Left renal pelvis (tissue), 4 donors: ENCODE measurements at places on chromosomes 2 and 18.
A peak's percentile ranks its signal among the peaks of the same experiment; 100 is the strongest.

GRCh38 chr2:21627938-21628337 lies 504.2 kb downstream of the TDRD15 start:
- no peak for DNase-seq

GRCh38 chr2:45750484-45750883 lies 99.0 kb downstream of the PRKCE start:
- DNase-seq, result no peak

GRCh38 chr2:32925283-32925815 lies 21.4 kb upstream of the LTBP1 start:
- DNase-seq, result no peak

- DNase-seq, result no peak
Observed at GRCh38 chr2:9110346-9110884, 96.2 kb upstream of the ASAP2 start.

GRCh38 chr2:192016265-192016664 lies 169.4 kb upstream of the CAVIN2 start:
- DNase-seq, result no peak

GRCh38 chr2:57407772-57408201 lies 638.8 kb upstream of the VRK2 start:
- no peak for DNase-seq

DNA sequence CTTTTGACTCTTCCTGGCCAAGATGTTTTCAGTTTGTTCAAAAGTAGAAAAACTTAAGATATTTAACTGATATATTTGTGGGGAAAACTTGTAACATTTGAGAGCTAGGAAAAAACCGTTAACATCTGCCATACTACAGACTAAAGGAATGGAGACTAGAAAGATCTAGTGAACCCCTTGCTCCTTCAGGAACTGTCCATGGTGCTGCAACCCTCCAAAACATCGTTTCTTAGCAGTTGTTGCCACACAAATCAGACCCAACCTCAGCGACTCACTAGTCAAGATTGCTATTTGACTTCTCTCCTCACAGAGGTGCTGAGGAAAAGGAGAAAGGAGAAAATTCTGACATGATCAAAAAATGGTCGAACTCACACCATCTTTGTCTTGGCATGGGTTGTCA lies 393.8 kb upstream of the LYPD1 start:
- DNase-seq, result peak; percentile 60

GRCh38 chr2:237131749-237132533 lies 46.3 kb downstream of the COPS8 start:
- DNase-seq, result no peak

GRCh38 chr2:105929516-105929915 lies 184.8 kb downstream of the NCK2 start:
- no peak for DNase-seq

DNA sequence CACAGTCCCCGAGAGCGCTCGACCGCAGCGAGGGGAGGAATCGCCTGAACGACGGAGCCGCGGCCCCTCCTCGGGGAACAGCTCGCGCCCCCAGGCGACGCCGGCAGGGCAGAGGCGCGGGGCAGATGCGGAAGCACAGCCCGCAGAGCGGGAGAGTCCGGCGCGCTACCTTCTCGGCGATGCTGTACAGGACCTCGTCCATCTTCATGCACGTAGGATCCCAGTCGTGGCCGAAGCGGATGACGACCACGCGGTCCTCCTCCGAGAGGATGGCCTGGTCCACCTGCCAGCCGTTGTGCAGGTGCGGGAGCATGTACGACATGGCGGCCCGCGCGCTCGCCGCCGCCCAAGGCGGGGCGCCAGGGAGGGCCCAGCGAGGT lies 302 bp downstream of the TXNL4A start:
- DNase-seq, result peak; percentile 47

DNA sequence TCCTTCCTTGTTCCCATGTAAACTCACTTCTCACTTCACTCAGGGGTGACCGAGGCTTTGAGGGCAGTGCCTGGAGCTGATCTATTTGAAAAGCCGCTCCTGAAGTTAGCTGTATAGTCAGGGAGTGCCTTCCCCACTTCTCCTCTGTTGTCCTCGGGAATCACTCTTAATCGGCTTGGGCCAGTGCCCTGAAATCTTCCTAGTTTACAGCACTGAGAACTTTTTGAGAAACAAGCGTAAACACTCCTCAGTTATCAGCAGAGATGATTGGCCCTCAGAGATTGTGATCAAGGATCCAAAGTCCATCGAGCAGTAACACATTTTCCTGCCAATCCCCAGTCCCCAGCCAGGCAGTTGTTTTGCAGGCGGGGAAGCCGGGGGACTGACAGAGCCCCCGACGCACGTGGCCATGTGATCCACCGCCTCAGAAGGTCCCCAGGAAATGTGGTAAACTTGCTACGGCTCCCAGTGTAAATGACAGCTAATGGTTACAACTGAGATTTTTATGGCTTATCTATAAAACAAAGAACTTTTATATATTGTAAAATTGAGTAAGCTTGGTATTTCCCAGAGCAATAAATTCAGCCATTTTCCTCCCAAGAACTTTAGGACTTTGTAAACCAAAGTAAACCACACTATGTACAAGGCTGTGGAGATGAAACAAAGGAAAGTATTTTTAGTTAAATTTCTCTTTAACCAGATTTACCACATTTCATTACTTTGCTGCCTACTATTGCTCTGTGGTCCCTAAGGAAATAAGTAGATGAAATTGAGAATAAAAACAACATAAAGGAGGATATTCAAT lies 53.5 kb downstream of the C18orf63 start:
- no peak for DNase-seq

DNA sequence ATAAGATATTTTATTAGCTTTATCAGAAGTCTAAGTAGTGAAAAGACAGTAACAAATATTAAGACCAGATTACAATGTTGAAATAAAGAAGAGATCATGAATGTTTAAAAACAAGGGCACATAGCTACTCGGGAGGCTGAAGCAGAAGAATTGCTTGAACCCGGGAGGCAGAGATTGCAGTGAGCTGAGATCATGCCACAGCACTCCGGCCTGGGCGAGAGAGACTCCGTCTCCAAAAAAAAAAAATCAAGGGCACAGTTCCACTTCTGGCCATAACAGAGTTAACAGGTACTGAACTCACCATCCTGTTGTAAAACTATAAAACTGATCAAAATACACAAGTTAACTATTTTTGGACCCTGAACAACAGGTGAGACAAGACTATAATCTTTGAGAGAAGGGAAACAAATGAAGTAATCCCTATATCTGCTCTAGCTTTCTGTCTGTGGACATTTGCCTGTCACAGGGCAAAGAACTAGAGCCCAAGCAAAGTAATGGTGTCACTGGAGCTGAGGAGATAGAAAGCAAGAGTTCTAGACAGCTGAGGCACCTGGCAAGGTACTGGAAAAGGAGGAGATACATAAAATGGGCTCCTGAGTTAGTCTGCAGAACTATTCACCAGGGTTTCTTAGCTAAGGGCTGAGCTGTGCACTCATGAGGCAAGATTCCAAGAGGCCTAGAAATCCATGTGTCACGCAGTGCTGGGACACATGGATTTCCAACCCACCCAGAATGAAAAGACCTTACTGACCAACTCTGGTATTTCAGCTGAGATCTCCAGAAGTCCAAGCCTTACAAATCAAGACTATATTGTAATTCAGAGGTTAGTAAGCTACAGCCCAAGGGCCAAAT lies 15.2 kb downstream of the MMADHC start:
- no peak for DNase-seq

GRCh38 chr2:181036445-181036844 lies 56.0 kb downstream of the UBE2E3 start:
- no peak for DNase-seq

GRCh38 chr18:72056171-72056570 lies 488.0 kb downstream of the CBLN2 start:
- no peak for DNase-seq

DNA sequence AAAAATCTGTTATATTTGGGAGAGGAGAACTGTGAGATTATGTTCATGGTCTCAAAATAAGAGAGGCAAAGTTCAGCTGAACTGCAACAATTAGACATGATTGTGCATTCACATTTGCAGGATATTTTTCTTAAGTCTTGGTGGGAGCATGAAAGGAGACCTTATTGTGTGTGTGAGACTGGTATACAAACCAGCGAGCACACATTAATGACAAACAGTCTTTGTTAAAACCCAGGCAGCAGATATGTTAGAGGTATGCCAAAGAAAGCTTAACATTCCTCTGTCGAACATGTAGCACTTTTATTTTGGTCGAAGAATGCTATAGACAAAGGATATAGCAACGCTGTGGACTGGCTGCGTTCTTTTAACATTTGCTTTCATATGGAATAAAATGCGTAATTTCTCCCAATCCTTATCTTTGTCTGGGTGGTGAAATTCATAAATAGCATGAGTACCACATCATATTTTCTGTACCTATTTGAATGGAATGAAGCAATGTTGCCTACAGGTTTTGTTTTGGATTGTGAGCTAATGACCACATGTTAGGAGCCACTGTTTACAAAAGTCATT lies 88.4 kb downstream of the ICOS start:
- no peak for DNase-seq

DNA sequence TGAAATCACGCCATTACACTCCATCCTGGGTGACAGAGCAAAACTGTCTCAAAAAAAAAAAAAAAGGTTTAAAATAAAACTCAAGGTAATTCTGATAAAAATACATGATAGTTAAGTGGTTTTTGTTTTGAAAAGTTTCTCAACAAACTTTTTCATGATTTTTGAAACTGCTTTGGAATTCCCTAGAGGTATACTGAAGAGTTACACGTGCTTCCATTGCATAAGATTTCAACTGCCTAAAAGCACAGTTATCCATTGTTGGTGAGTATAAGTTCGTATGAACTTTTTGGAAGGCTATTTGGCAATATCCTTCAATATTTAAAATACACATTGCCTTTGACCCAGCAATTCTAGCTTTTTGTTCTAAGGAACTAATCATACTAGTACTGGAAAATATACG lies 74.9 kb downstream of the USP34 start:
- DNase-seq, result no peak

DNA sequence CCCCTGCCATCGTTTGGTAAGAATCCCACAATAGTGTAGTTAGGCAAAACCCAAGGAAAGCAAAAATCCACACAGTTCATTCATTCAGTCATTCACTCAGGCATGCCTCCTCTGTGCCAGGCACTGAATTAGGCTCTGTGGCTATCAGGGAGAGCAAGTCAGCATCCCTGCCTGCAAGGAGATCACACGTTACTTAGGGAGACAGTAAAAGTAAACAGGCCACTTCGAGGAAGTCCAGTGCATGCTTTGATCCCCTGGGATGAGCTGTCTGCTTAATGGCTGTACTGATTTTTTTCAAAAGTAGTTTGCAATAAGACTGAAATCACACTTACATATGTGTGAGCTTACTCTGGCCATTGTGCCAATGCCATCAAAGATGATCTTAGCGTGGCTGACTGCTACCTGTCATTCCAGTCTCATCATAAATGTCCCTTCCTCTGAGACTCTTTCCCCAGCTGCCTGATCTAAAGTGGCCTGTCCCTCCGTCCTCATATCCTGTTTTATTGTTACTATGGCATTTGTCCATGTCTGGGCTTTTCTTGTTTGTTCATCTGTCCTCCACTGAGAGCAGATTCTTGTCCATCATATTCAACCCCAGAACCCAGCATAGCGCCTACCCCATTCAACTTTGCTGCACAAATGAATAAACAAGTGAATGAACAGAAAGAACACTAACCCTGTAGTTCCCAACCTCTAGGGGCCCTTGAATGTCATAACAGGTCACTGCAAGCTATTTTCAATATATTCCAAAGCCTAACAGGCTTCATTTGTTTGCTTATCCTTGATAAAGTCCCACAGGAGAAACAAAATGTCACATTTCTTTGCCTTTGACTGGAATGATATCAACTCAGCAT lies 84.1 kb downstream of the GALNT14 start:
- no peak for DNase-seq

DNA sequence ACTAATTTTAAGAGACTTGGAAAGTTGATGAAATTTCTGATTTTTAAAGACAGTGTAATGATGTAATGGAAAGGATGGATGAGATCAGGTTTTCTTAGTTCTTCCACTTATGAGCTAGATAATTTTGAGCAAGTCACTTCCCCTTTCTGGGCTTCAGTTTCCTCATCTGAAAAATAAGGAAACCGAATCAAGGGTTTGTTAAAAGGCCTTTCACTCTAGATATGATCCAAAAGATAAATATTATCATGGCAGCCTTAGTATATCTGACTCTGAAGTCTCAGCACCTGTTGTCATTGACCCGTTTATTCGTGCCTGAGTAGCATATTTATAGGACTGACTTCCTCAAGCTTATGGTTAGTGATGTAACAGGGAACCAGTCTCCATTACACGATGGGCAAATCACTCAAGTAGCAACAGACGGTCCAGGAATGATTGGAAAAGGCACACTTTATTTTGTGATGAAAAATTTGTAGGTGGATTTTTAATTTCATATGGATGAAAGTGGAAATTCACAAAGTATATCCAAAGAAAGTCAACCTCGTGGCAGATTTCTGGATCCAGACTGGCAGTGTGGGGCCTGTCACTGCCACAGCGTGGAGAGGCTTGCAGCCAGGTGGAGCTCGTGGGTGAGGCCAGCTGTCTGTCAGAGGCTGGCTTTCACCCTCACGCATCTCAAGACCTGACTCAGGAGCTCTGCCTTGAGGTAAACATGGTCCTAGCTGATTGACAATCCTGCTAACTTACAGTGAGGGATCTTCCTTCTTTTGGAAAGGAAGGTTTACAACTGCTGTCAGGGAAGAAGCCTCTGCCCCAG lies 137.9 kb upstream of the CXCR4 start:
- no peak for DNase-seq
